ENCODE measurements at places on chromosomes 6 and 20.
A peak's percentile ranks its signal among the peaks of the same experiment; 100 is the strongest.

- DNase-seq, result no peak
Measured at GRCh38 chr6:168054765-168055560, 24.0 kb downstream of the FRMD1 start.

GRCh38 chr6:17494919-17495318 is 101.5 kb downstream of the CAP2 start:
- no peak for DNase-seq

DNA sequence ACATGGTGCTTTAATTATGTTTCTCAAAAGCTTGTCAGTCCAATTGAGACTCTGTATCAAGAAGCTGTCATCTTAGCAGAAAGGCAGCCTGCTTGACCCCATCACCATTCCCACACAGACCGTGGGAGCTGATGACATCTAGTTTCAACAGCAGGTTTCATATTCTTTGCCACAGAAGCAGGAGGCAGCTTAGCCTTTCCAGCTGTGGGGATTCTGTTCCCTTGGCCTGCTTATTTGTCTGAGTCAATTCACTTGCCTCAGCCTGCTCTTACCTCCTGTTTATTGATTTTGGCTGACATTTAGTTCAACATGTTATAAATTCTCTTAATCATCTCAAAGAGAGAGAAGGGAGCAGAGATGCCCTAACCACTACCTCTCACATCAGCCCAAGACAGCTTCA is 527.7 kb downstream of the ADGRB3 start:
- DNase-seq, result no peak

GRCh38 chr20:35398660-35399144 is 13.1 kb downstream of the UQCC1 start:
- DNase-seq, result no peak

- no peak for DNase-seq
Measured at GRCh38 chr6:154951345-154952200, 43.5 kb upstream of the TIAM2 start.

DNA sequence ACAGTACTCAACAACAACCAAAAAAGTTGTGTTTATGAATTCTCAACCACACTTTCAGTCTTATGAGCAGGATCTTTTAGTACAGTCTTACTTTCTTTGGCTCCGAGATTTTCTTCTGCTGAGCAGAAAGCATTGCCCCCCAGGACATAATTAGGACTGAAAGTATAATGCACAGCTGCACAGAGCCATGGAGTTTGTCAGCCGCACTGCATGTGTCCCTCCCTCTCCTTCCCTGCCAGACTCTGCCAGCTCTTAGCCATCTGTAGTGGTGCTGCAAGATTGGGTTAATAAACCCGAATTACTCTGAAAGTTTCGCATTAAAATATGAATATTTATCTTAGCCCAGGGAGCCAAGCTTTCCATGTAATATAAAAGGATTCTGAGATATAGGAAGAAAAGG is 179.6 kb upstream of the PTCHD4 start:
- no peak for DNase-seq

DNA sequence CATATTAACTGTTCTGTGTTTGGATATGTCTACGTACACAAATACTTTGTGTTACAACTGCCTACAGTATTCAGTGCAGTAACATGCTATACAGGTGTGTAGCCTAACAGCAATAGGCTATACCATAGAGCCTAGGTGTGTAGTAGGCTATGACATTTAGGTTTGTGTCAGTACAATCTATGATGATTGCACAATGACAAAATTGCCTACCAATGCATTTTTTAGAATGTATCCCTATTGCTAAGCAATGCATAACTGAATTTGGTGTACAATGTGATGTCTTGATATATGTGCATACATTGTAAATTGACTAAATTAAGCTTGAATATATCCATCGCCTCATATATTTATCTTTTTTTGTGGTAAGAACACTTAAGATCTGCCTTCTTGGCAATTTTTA is 48.9 kb downstream of the C6orf118 start:
- no peak for DNase-seq

GRCh38 chr6:131054392-131055250 is 8.4 kb downstream of the EPB41L2 start:
- no peak for DNase-seq

- DNase-seq, result no peak
Measured at GRCh38 chr6:39143238-39143930, 28.4 kb upstream of the SAYSD1 start.

DNA sequence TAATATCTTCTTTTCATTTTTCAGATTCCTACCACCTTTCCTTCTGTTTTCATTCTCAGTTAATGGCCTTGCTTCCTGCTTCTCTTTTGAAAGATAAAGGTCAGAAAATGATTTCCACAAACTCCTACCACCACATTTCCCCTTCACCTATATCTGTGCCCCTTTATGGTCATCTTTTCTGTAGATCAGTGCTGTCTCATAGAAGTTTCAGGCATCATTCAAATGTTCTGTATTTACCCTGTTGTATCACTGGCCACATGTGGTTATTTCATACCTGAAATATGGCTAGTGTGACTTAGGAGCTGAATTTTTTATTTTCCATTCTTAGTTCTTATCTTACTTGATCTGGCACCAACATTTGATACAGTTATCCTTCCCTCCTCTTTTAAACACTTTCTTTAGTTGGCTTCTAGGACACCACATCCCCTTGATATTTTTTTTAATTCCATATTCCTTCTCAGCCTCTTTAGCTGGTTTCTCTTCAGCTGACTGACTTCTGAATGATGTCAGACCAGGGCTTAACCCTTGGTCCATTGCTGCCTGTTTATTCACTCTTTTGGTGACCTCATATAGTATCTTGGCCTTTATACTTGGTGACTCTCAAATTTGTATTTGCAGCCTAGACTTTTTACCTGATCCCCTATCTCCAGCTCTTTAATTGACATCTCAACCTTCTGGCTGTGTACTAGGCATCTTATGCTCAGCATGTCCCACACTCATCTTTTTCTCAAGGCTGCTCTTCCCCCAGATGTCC is 81.0 kb downstream of the ATRN start:
- no peak for DNase-seq

DNA sequence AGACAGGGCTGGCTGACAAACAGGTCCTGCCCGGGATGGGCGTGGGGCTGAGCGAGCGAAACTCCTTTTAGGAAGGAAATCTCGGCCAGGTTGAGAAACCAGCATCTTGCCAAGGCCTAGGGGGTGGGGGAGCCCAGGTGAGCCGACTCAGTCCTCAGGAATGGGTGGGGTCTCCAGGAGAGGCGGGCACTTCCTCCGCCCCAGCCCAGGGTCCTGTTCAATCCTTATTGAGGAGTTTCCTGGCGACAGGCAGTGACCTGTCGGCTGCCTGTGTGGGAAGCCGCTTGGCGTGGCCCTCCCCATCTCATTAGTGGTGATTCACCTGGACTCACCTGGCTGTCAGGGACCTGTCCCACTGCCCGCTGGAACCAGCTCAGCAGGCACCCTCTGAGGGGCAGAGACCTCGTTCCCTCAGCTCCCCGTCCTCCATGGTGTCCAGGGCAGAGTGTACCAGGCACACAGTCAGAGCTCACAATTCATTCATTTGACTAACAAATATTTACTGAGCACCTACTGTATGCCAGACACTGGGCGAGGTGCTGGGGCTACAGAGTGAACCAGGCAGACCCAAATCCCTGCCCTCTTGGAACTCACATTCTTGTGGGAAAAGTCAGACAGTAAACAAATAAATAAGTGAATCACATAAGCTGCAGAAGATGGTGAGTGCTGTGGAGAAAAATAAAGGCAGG is 51.1 kb downstream of the FGD2 start:
- no peak for DNase-seq

DNA sequence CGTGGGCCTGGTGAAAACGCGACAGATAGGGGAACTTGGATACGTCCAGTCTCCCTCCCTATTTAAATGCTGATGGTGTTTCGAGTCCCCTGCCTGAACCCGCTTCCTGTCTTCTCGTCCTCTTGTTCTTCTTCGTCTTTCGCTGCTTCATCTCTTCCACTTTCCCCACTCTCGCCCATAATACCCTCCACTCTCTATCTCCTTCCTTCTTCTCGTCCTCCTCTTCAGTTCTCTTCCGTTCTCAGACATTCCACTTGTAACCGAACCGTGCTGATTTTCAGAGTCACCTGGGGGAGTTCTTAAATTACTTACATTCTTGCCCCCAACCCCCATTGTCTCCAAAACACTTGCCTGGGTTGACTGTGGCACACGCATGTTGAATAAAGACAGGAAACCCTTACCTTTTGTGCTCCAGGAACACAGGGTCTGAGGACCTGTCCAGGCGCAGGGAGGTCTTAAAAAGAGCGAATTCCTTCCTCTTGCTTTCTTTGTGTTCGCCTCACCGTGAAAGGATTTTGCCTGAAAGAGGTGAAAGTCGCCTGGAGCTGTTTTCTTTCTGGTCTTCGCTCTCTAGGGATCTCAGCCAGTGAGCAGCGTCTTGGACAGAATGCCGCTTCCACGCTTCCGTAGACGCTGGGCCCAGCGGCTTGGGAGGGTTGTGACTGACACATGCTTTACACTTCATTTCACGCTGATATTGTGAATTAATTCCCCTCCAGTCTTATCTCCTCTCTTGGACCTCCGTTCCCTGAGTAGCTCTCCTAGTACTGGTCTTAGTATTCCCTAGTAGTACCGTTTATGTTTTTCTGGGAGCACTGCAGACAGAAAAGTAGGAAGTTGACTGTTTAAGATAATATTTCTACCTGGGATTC is 184.0 kb downstream of the GPX5 start:
- no peak for DNase-seq

- no peak for DNase-seq
Measured at GRCh38 chr6:30287139-30287538, 39.6 kb upstream of the TRIM39 start.

- no peak for DNase-seq
Measured at GRCh38 chr20:24766826-24767622, 182.0 kb upstream of the CST7 start.

DNA sequence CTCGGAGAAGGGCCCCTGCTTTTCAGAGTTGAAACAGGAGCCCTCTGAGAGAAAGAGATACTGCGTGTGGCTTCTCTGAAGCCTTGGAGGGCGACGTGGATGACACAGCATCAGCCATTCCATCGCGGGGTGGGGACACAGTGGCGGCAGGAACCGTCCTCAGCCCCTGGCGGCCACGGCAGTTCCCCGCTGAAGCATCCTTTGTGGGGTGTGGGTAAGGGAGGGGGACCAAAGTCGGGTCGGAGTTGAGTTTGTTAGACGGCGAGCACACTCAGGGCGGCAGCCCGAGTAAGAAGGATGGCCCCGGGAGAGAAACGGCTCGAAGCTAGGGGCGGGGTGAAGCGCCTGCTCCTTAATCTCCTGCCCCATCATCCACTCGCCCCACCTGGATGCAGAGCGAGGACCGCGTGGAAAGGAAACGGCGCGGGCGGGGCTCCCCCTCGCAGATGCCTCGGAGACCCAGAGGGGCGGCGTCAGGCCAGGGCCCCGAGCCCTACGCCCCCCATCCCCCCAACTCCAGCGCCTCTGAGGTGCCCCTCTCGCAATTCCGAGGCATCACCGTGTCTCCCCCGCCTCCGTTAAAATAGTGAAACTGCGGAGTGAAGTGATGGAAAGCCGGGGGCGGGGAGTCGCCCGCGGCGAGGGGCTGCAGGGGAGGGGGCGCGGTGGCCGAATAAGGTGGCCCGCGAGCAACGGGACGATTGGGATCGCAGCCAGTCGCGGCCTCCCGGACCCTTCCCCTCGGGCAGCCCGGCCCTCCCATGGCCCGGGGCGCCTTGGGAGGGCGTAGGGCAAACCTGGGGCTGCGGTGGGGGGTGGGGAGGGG is 796 bp upstream of the RREB1 start:
- peak; percentile 14 for DNase-seq

- DNase-seq, result no peak
Measured at GRCh38 chr6:158560836-158561320, 987 bp downstream of the TMEM181 start.

DNA sequence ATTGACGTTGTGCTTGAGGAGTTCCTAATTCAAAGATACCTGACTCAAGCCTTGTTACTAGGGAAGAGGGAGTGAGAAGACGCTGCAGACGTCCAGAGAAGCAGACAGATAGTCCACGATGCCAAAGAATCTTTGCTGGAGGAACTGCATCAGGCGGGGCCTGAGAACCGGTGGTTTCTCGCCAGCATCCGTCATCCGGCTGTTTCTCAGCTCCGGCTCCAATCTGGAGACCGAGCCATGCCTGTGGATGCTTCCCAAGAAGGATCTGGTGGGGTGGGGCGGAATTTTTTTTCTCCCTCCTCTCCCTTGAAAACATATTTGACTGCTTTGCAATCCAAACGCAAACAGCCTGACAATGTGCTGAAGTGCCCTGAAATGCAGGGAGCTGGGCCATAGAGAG is 125.8 kb upstream of the SRSF6 start:
- no peak for DNase-seq

GRCh38 chr6:53281518-53282215 is 67.1 kb downstream of the ELOVL5 start:
- DNase-seq, result no peak

DNA sequence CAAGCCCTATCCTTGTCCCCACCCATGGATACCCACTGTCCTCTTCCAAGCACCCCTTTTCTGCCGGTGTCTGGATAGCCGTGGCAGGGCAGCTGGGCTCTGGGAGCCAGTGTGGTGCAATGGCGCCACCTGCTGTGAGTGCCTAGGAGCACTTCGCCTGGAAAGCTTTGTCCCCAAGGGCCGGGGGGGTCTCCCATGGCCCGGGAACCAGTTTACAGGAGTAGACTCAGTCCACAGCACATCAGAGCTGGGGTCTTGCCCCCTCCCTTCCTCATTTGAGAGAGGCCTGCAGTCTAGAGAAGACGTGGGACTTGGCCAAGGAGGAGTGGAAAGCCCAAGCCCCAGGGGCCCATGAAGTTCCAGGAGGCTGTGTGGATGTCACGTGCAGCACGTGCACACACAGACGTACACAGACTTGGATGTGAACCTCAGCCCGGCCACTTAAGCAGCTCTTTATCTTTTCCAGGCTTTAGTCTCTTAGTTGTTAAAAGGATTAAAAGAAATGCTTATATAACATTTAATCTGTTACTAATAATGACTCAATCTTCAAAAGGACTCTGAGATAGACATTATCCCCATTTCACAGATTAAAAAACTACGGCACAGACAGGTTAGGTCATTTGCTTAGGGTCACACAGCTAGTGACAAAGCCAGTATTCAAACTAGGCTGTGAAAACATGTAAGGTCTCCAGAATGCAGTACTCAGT is 40.9 kb upstream of the CDH22 start:
- DNase-seq, result peak; percentile 61

DNA sequence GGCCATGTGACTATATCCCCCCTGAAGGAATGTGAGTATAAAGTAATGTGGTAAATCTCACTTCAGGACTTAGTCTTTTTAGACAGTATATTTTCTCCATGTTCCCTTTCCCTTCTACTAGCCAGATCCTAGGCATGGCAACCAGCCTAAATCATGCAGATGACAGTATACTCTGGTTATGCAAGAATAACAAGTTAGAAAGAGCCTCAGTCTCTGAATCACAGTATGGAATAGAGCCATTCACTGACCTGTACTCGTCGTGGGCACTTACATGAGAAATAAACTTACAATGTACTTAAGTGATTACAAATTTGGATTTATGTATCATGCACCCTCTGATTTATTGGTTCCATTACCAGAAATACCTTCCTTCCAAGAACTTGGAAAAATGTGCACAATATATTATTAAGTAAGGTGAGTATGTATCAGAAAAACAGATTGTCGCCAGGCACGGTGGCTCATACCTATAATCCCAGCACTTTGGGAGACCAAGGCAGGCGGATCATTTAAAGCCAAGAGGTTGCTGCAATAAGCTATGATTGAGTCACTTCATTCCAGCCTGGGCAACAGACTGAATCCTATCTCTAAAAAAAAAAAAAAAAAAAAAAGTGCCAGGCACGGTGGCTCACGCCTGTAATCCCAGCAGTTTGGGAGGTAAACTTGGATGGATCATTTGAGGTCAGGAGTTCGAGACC is 25.1 kb upstream of the FAM8A1 start:
- no peak for DNase-seq

GRCh38 chr6:31479151-31479932 is 18.6 kb upstream of the MICB start:
- no peak for DNase-seq

All from progenitor cell of endocrine pancreas (in vitro differentiated cells).